ENCODE measurements at places on chromosomes 7 and 10.

- no peak for DNase-seq
Observed at GRCh38 chr10:52491246-52491995, 177.3 kb downstream of the DKK1 start.

GRCh38 chr10:4883079-4883739 is 57.2 kb downstream of the AKR1E2 start:
- DNase-seq, result no peak

DNA sequence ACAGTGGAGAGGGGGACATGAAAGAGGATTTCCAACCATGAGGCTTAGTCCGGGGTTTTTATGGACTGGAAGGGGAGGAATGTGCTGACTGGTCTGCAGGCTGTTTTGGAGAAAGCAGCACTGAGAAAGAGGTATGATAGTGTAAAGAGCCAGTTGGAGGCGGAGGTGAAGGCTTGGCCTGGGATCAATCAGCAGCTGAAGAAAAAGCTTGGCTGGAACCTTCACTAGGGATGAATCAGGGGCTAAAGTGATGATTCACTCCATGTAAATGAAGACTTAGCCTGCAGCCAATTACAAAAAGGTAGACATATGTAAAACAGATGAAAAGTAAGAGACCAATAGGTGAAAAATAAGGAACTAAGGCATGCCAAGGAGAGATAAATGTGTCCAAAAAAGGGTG is 1382.6 kb downstream of the GATA3 start:
- no peak for DNase-seq

DNA sequence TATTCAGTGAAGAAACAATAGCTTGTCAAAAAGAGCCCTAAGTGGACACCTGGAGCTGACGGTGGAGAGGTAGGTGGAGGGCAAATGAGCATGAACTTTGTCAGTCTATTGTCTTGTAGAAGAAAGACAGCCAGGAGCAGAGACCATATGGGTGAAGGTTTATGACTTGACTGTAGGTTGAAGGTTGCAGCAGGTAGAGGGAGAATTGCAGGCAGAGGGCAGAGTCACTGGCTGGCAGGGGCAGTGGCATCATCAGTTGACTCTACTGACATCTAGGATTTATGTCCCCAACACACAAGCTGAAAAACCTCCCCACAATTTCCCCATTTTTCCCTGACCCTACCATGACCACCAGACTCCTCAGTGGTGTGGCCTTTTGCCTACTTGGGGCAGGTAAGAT is 243.6 kb upstream of the PRSS58 start:
- DNase-seq, result no peak

Measured in stimulated activated CD8-positive, alpha-beta memory T cell treated with anti-CD3 and anti-CD28 coated beads, Interleukin-2, amount 100 ng/mL, for 1 hour (primary cell).